Epithelial cell of alveolus of lung (primary cell): ENCODE measurements at places on chromosomes 12 and 14. TPM values are rescaled to one million over a fixed set of nuclear protein-coding genes. Genes with fewer than 3 reads are reported as not detected.

The PTPN6 gene
- 1.0 and 4.2 TPM in 2 replicates for total RNA-seq

The TMPRSS12 gene
- total RNA-seq = not detected in 2 replicates

The CEP290 gene
- total RNA-seq = 3.9 and 9.3 TPM in 2 replicates

The CLEC4D gene
- not detected in 2 replicates for total RNA-seq

The ANKRD33 gene
- 0.13 and 0.24 TPM in 2 replicates for total RNA-seq

The ZNF641 gene
- 1.3 and 5.4 TPM in 2 replicates for total RNA-seq

The SP1 gene
- 37.4 and 57.1 TPM in 2 replicates for total RNA-seq

The LPAR5 gene
- total RNA-seq = 0.65 TPM in 1 of 2 replicates, not detected in the other

The HSPB8 gene
- 7.0 and 11.3 TPM in 2 replicates for total RNA-seq

The KRT79 gene
- total RNA-seq = not detected in 2 replicates

The SMIM10L1 gene
- total RNA-seq = 7.8 and 8.9 TPM in 2 replicates

The ARMH4 gene
- 0.91 and 1.6 TPM in 2 replicates for total RNA-seq

The RAD51B gene
- 10.0 and 11.9 TPM in 2 replicates for total RNA-seq

The HCFC2 gene
- 4.7 and 14.6 TPM in 2 replicates for total RNA-seq

The COL2A1 gene
- 0.56 and 1.0 TPM in 2 replicates for total RNA-seq

The MIP gene
- not detected in 2 replicates for total RNA-seq

The ZDHHC22 gene
- total RNA-seq = not detected in 2 replicates

The OVCH1 gene
- 0.08 TPM in 1 of 2 replicates, not detected in the other for total RNA-seq

The TAS2R50 gene
- 0.13 and 0.16 TPM in 2 replicates for total RNA-seq

The FGD6 gene
- total RNA-seq = 4.9 and 7.6 TPM in 2 replicates
